H9 (cell line): ENCODE measurements at places on chromosomes 3 and 15.
A peak's percentile ranks its signal among the peaks of the same experiment; 100 is the strongest.

GRCh38 chr3:136733317-136733833, 18.8 kb downstream of the STAG1 start:
- no peak for DNase-seq

DNA sequence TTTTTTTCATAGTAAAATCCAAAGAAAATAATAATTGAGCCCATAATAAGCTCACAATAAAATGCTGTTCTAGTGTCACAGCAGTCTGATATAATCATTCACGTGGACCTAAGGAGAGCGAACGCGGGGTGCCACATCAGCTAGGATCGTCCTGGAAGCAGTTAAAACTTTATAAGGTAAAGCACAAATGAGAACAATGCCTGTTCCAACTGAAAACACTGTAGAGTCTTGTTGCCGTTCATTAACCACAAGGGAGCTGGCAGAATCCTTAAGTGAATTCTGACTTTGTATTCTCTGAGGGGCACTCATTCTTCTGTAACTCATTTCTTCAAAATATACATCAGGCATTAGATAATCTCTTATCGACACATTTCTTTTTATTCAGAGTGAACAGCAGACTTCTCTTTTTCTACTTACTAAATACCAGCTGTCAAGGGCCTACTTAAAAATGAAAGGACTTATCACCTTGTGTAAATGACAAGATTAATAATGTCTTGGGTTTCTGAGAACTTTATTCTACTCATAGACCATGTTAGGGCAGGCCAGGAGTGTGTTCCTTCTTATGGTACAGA, 524.6 kb downstream of the MECOM start:
- DNase-seq = no peak

DNA sequence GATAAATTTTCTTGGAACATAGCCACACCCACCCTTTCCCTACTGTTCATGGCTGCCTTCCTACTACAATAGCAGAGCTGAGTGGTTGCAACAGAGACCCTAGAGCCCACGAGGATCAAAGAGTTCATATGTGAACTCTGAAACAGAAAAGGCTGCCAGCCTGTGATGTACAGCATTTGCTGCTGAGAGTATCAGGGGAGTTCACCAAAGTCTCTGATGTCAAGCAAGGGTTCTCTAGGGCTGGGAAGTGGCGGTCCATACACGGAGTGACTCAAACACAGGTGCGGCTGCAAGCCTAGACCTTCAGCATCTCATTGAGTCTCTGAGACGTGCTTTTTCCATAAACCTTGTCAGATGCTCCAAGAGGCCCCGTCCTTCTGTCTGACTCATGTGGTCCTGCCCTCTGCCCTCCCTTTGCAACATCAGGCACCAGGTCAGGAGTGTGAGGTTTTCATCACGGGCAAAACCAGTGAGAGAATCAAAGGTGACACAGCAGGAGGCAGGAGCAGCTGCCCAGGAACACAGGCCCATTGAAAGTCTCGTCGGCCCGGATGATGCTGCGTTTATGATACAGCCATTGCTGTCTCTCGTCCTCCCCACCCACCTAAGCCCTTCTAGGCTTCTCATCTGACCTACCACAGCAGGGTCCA, 42.9 kb downstream of the PCSK6 start:
- DNase-seq = no peak

DNA sequence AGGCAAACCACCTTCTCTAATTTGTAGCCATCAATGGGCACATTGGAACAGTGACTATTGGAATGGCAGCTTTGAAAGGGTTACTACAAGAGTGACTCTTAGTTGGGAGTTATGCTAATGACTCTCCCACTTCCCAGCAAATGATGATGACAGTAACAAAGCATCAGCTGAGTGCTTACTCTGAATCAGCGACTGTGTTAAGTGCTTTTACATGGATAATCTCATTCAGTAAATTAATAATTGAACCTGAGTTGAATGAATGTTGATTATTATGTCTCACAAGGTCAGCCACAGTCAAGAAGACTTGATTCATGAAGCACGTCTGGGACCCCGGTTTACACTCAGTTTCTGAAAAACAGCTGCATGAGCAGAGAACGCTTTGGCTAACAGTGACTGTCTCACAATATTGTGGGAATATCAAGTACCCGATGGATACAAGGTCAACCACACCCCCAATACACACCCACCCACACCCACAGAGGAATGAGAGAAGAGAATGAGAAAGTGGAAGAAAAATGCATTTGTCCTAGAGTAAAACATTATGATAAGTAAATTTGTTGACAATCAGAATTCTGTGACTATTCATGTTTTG, 242.0 kb upstream of the FEZF2 start:
- DNase-seq = no peak

DNA sequence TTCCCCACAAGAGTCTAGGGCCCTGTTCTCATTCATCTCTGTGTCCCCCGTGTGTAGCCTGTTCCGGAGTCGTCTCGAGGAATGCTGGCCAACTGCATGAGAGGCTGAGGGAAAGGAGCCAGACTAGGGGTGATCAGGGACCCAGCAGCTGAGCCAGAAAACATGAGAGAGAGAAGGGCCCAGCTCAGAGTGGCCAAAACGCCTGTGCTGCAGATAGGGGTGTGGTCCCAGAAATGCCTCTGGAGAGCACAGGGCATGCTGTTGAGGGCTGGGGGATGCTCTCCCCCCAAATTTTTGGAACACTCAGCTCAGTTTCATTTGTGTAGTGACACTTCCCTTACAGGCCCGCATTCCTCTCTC, 14.1 kb downstream of the CYP1A2 start:
- DNase-seq = no peak

- peak; percentile 34 for DNase-seq
These were observed 181.2 kb downstream of the NECTIN3 start for GRCh38 chr3:111252779-111253178.

- no peak for DNase-seq
These were observed 16.0 kb downstream of the PDE12 start for GRCh38 chr3:57572096-57572495.

GRCh38 chr3:69787436-69788168, 48.3 kb downstream of the MITF start:
- no peak for DNase-seq

DNA sequence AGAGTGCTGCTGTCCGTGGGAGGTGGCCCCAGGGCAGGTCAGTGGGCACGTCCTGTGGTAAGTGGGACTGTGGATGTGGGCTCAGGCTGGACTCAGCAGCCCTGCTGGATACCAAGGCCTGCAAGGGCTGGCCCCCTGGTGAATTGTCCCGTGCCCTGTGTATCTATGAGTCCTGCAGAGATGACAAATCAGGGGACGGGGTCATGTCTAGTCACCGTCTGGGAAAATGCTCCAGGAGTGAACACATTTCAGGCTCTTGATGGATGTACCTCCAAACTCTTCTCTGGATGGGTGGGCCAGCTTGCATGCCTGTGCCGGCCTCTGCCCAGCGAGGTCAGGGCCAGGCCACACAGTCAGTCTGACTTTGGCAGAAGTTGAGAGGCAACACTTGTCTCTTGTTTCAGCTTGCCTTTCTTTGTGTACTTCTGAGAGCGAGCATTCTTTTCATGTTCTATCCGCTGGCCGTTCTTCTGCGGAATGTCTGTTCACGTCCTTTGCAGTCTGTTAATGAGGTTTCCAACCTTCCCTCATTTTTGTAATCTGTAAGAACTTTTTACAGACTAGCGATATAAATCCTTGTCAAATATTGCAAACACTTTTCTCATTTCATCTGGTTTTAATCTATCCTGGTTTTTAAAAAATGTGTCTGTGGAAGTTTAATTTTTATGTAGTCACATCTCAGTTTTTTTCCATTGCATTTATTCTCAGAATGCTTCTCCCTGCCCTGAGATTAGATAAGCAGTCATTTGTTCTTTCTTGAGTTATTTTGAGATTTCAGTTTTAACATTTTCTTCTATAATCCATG, 11.4 kb upstream of the STAB1 start:
- DNase-seq = no peak

GRCh38 chr3:139308560-139308959, 35.3 kb upstream of the MRPS22 start:
- DNase-seq = no peak

GRCh38 chr3:168037020-168037419, 58.7 kb downstream of the GOLIM4 start:
- DNase-seq = no peak

DNA sequence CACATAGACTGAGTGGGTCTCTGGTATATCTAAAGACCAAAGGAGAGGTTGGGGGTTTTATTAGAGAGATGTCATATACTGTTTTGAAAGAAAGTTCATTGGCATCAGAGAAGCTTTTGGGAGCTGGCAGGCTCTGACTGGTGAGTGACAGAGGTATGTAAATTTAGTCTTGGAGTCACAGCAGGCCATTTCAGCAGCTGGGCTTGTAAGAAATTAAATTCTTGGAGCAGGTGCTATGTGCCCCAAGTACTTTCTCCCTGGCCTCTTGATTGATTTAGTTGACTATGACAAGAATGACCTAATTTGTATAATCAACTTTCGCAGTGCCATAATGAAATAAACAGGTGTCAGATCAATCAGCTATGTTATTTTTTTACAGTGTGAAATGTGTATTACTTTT, 47.8 kb upstream of the CDAN1 start:
- DNase-seq = no peak

DNA sequence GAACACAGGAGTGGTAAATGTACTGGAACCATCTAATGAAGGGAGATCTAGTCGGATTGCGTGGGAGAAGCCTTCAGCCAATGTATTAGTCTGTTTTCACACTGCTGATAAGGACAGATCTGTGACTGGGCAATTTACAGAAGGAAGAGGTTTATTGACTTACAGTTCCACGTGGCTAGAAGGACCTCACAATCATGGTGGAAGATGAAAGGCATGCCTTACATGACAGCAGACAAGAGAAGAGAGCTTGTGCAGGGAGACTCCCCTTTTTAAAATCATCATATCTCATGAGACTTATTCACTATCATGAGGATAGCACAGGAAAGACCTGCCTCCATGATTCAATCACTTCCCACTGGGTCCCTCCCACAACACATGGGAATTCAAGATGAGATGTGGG, 17.0 kb downstream of the HRG start:
- DNase-seq = no peak

- DNase-seq = no peak
These were observed 4.1 kb downstream of the FBN1 start for GRCh38 chr15:48641416-48641815.

GRCh38 chr3:55607844-55608243, 120.7 kb upstream of the WNT5A start:
- no peak for DNase-seq

DNA sequence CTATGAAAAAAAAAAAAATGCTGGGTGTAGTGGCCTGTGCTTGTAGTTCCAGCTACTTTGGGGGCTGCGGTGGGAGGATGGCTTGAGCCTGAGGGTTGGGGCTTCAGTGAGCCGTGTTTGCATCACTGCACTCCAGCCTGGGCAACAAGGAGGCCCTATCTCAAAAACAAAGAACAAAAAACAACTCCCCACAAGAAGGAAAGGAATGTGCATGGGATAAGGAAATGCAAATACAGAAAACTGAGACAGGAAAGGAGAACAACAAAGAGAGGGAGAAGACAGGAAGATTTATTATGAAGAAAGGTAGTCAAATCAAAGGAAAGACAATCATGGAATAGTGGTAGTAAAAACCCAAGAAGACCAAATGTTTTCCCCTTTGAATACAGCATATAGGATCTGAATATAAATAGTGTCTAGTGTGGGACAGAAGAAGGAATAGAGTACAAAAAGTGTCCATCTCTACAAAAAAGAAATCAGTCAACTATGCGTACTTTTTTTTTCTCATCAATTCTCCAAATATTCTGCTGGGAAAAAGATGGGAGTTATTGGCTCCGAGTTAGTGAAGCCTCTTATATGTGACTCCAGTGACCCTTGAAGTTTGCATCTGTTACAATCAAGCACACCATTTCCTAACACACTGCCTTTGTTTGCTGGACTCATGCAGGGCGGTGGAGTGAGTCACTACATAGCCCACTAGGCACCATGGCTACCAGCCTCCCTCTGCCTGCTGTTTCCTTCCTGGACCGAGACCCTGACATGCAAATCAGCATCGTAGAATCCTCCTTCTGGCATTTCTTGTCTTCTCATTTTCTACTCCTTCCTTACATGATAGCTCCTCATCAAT, 101.2 kb upstream of the PTX3 start:
- peak; percentile 68 for DNase-seq

- no peak for DNase-seq
These were observed 26.1 kb downstream of the FAM174B start for GRCh38 chr15:92629276-92629974.

- DNase-seq = no peak
These were observed 82.3 kb downstream of the ST6GAL1 start for GRCh38 chr3:187012609-187013051.

- no peak for DNase-seq
These were observed 793.5 kb downstream of the ROBO1 start for GRCh38 chr3:78974181-78974790.

DNA sequence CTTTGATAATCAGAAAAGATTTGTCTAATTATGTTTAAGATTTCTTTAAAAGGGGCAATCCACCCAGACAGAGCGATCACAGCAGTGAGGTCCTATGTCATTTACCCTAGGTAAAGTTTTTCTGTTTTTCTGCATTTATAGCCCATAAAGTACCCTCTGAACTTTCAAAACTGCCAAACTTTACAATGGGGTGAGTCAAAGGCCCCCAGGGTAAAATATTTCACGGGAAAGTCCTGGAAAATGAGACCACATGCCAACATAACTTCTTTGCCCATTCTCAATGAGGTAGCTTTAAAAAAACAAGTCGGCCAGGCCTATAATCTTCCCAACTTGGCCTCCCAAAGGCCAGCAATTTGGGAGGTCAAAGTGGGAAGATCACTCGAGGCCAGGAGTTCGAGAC, 53.0 kb downstream of the SUCLG2 start:
- no peak for DNase-seq

- no peak for DNase-seq
These were observed 25.0 kb upstream of the LIPC start for GRCh38 chr15:58406811-58407210.

DNA sequence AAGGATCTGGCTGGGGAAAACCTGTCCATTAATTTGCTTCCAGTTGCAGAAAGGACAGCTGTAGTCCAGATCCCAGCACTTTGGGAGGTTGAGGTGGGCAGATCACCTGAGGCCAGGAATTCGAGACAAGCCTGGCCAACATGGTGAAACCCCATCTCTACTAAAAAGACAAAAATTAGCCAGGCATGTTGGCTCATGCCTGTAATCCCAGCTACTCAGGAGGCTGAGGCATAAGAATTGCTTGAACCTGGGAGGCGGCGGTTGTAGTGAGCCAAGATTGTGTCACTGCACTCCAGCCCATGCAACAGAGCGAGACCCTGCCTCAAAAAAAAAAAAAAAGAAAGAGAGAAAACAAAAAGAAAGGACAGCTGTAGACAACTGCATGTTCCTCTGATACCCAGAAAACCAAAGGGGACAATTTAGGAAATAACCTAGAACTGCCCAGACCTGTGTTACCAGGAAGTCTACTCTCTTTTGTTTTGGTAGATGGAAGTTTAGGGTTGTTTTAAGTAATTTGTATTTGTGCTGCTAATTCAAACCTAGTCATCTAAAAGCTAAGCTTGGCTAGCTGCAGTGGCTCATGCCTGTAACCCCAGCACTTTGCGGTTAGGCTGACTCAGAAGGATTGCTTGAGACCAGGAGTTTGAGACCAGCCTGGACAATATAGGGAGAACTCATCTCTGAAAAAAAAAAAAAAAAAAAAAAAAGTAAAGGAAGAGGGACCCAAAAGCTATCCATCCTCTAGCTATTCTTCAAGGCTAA, 22.7 kb downstream of the EXD1 start:
- DNase-seq = no peak

- DNase-seq = no peak
These were observed 136.1 kb upstream of the SGO1 start for GRCh38 chr3:20322085-20322484.
